ENCODE measurements at places on chromosomes 16 and 17.

- DNase-seq = no peak
These were observed at the start of gene RHBDF1 for GRCh38 chr16:72561-73548. Gene RHBDF1, minus strand, starts transcription at chr16:72631. Its CDS starts 7,616 bp downstream, at chr16:65015.

- DNase-seq = no peak
These were observed 372 bp downstream of the CD300A start for GRCh38 chr17:74466828-74467184.

- no peak for DNase-seq
These were observed 31.7 kb downstream of the CPNE2 start for GRCh38 chr16:57123974-57124674.

- no peak for DNase-seq
These were observed 19.1 kb downstream of the ABCC3 start for GRCh38 chr17:50653738-50654137.

GRCh38 chr16:67441907-67442306, 11.0 kb downstream of the HSD11B2 start:
- no peak for DNase-seq

- DNase-seq = no peak
These were observed 357.6 kb upstream of the C16orf82 start for GRCh38 chr16:26709175-26709574.
